ENCODE measurements at places on chromosomes 7 and 10. TPM values are rescaled to one million over a fixed set of nuclear protein-coding genes. Genes with fewer than 3 reads are reported as not detected.

Gene ZSWIM8
- total RNA-seq = 40.5 TPM

Gene C7orf25
- total RNA-seq = 8.7 TPM

Gene FZD8
- 8.7 TPM for total RNA-seq

- no peaks in the 10 kb centered on the region for H3K27me3 ChIP-seq
- H3K36me3 ChIP-seq = no peaks in the 10 kb centered on the region
- H3K27ac ChIP-seq = peak overlapping the region; percentile 96
- H3K4me3 ChIP-seq = peak overlapping the region; percentile 29
- H3K4me1 ChIP-seq = peaks cover 15% of the 10 kb centered on the region
These were observed 66.8 kb downstream of the TRIL start for GRCh38 chr7:28891192-28891875.

GRCh38 chr10:107733328-107734130 is 569.0 kb upstream of the SORCS1 start:
- H3K4me1 ChIP-seq = no peaks in the 10 kb centered on the region
- no peak for DNase-seq
- no peaks in the 10 kb centered on the region for H3K36me3 ChIP-seq
- no peak overlapping the region for H3K27ac ChIP-seq

DNA sequence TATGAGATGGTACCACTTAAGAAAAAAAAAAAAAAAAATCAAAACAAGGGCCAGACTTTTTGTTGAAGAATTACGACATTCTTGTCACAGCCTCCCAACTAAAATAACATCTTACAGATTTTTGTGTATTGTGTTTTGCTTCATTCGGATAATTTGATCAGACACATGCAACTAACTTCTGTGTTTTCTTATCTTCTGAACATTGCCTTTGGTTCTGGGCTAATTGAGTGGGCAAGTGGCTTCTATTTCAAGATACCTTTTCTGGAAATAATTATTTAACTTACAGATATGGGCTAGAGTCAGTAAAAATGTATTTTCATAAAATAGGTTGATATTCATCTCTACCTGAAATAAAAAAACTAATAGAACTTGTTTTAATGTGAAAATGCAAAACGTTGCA is 165.1 kb downstream of the ANKRD7 start:
- no peak for DNase-seq
- H3K27me3 ChIP-seq = no peaks in the 10 kb centered on the region
- no peak overlapping the region for H3K27ac ChIP-seq
- no peak overlapping the region for H3K4me3 ChIP-seq

DNA sequence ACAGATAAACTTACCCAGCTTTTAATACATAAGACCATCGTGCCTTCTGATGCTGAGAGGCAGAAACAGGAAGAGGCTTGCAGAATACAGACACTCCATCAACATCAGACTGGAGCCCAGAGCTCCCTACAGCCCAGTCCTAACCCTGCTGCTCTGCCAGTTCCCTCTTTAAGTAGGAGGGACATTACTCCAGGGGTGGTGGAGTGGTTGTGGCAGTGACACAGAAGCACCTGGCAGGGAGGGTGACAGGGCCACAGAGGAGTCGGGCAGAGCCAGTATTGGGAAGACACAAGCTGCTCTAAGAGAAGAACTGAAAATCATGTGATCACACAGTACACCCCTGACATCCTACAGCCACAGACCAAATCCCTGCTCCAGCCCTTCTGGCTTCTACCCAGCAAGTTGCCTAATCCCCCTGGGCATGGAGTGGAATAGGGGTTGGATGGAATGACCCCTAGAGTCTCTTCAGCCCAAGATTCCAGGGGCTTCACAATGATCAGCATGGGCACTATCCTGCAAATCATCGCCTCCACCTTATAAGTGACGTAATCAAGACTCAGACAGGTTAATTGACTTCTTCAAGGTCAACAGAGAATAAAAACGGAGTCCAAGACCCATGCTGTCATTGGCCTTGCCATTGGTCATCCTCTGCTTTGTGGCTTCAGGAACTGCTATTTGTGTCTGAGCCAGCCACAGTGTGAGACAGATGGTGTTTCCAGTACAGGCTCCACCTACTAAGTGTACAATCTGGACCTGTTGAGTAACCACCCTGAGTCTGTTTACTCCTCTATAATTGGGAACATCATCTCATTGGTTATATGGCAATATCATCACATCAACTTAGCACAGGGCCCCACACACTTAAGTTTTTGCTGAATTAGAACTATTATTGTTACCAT is 61.1 kb upstream of the ZMIZ1 start:
- no peaks in the 10 kb centered on the region for H3K27me3 ChIP-seq
- no peaks in the 10 kb centered on the region for H3K4me1 ChIP-seq
- H3K36me3 ChIP-seq = no peaks in the 10 kb centered on the region
- no peak overlapping the region for H3K27ac ChIP-seq

- no peak overlapping the region for H3K4me3 ChIP-seq
- H3K36me3 ChIP-seq = no peaks in the 10 kb centered on the region
- H3K4me1 ChIP-seq = peaks cover 25% of the 10 kb centered on the region
- no peaks in the 10 kb centered on the region for H3K27me3 ChIP-seq
- H3K27ac ChIP-seq = no peak overlapping the region
These were observed 73.2 kb downstream of the SFMBT2 start for GRCh38 chr10:7337431-7338171.

DNA sequence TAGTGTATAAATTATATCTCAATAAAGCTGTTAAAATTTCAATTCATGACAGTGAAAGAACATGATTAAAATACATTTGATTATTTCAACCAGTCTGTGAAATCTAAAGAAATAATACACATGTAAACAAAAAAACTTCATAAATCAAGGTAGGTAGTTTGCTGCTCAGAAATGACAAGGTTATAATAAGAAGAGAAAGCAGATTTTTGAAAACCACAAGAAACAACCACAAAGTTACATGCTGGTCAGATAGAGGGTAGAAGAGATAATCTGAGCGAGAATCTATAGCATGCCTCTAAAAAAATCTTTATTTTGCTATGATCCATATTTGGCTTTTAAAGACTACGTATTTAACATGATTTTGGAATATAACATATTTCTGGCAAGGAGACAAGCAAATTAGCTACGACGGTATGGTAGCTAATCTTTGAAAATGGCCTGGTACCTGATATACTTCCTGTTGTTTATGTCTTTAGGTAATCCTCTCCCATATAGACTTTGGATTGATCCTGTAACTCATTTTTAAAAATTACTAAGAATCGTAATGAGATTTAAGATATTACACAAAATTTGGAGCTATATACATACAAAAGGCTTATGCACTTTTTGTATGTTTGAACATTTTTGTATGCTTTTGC is 23.5 kb upstream of the VCL start:
- H3K4me1 ChIP-seq = peaks cover 6% of the 10 kb centered on the region
- no peaks in the 10 kb centered on the region for H3K36me3 ChIP-seq
- H3K4me3 ChIP-seq = no peak overlapping the region
- H3K27ac ChIP-seq = no peak overlapping the region

DNA sequence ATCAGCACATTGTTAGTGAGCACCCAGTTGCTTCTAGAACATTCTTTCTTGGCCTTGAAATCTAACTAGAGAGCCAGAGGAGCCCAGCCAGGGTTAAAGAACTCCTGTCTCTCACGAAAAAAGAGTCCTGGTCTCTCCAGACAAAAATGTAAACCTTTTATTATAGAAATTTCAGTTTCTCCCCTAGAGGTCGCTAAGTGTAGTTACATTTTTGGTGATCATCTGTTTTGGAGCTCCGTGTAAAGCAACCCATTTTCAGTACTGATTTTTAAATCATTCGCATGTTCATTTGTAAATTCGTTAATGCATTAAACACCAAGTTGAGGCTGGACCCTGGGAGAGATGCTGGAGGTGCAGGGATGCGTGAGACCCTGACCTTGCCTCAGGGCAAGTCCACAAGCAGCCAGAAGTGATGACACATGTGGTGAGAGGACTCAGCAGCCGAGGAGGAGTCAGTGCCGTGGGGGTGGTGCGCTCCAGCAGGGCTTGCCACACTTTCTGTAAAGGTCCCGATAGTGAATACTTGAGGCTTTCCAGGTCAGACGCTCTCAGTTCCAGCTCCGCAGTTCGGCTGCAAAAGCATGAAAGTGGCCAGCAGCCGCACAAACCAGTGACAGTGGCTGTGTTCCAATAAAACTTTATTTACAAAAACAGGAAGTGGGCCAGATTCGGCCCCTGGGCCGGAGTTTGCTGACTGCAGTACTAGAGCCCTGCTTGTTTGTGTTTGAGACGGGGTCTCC is 578.6 kb upstream of the FOXK1 start:
- H3K27ac ChIP-seq = no peak overlapping the region
- H3K27me3 ChIP-seq = no peaks in the 10 kb centered on the region

DNA sequence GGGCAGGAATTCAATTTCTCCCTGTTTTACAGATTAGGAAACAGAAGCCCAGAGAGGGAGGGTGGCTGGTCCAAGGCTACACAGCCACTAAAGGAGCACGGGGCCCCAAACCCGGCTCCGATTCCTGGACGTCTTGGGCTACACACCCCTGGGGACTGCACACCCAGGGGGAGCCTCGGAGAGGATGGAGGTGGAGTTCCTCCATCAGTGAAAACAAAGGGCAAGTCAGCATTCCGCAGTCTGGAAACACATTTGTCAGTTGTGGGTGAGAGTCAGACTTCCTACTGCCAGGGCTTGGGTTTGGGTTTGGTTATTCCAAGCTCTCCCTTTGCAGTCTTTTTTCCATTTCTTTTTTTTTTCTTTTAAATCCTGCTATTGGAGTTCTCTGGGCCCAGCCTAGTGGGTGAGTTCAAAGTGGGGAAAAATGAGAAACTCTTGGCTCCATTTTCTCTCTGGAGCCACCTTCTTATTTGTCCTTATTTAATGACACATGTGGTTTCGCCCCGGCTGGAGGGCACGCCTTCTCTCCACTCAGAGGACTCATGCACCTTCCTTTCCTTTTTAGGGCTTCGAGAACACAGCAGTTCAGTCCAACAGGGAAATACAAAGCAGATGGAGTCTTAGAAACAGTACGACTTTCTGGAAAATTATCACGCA is 59.9 kb upstream of the AQP1 start:
- no peak overlapping the region for H3K27ac ChIP-seq
- H3K4me1 ChIP-seq = no peaks in the 10 kb centered on the region
- H3K4me3 ChIP-seq = no peak overlapping the region
- no peaks in the 10 kb centered on the region for H3K27me3 ChIP-seq

DNA sequence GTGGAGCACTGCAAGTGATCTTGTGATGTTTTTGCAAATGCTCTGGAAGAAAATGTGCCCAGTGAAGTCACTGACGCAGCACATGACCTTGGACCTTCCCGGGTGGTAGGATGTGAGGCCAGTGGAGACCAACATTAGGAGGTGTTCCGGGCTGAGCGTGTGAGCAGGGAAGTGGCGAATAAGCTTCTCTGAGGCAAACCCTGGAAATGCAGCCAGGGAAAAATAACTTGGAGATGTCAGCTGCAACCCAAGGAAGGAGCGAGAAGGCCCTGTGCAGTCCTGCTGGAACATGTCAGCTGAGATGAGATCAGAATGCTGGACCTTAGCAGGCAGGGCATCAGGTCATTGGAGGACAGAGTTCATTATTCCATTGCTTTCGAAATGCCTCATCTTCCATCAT is 18.6 kb upstream of the SDK1 start:
- H3K4me3 ChIP-seq = no peak overlapping the region
- H3K27me3 ChIP-seq = no peaks in the 10 kb centered on the region
- H3K36me3 ChIP-seq = no peaks in the 10 kb centered on the region
- no peak overlapping the region for H3K27ac ChIP-seq

- peaks cover 7% of the 10 kb centered on the region for H3K4me1 ChIP-seq
- DNase-seq = no peak
- H3K27me3 ChIP-seq = peaks cover 6% of the 10 kb centered on the region
- H3K27ac ChIP-seq = no peak overlapping the region
- no peaks in the 10 kb centered on the region for H3K36me3 ChIP-seq
- H3K4me3 ChIP-seq = no peak overlapping the region
These were observed 34.7 kb downstream of the KCNH2 start for GRCh38 chr7:150943453-150943814.
